ENCODE measurements at places on chromosomes 12 and 14.
A peak's percentile ranks its signal among the peaks of the same experiment; 100 is the strongest.

- peak; percentile 85 for DNase-seq
These were observed 12.6 kb downstream of the RASSF9 start for GRCh38 chr12:85823436-85824180.

DNA sequence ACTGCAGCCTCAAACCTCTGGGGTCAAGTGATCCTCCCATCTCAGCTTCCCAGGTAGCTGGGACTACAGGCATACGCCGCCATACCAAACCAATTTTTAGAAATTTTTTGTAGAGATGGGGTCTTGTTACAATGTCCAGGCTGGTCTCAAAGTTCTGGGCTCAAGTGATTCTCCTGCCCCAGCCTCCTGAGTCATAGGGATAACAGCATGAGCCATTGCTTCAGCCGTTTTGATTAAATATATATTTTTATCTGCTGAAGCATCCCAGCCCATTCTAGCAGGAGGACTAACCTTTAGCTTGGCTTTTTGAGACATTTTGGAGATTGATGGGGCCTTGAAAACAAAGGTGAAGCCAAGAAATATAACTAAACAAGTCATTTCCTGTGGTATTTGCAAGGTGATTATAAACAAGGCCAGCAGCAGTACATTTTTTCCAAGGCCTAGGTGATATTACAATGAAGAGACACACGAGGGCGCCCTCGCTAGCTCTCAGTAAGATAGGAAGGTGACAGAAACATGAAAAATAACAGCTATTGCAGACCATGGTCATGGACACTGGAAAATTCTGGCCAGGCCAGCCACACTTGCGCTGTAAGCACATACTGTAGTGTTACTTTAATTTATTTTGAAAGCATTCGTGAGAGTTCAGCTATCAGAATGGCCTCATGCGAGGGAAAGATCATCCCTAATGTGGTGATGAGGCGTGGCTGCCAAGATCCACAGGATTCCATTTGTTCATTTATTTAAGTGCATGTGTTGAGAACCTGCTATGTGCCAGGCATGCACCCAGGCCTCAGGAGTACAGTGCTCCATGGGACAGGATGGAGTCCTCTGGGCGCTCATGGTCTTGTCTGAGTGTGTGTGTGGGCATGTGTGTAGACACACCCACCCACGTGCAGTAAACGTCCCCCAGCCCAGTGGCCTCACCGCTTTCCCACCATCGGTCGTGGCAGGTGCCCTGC lies 63.5 kb downstream of the DGLUCY start:
- DNase-seq, result peak; percentile 55

- DNase-seq, result no peak
These were observed 98.9 kb downstream of the RIMBP2 start for GRCh38 chr12:130617219-130617618.

DNA sequence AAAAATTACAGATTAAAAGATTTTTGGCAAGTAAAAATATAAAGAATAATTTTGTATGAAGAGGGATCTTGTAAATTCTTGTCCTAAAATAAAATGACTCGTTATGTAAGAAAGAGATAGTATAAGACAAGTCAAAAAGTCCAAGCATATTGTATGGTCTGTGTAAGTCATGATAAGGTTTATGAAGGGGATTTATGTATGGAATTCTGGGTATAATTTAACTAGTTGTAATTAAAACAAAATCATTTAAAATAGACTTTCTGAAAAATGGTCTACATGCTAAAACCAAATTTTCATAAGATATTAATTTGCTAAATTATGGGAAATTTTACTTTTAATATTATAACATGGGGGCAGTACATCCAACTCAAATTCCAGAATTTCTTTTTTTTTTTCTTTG lies 17.6 kb upstream of the PEX5 start:
- DNase-seq, result no peak

GRCh38 chr12:104517880-104518279 lies 61.1 kb downstream of the CHST11 start:
- no peak for DNase-seq

- DNase-seq, result no peak
These were observed 9.8 kb upstream of the BDKRB2 start for GRCh38 chr14:96194657-96195431.

DNA sequence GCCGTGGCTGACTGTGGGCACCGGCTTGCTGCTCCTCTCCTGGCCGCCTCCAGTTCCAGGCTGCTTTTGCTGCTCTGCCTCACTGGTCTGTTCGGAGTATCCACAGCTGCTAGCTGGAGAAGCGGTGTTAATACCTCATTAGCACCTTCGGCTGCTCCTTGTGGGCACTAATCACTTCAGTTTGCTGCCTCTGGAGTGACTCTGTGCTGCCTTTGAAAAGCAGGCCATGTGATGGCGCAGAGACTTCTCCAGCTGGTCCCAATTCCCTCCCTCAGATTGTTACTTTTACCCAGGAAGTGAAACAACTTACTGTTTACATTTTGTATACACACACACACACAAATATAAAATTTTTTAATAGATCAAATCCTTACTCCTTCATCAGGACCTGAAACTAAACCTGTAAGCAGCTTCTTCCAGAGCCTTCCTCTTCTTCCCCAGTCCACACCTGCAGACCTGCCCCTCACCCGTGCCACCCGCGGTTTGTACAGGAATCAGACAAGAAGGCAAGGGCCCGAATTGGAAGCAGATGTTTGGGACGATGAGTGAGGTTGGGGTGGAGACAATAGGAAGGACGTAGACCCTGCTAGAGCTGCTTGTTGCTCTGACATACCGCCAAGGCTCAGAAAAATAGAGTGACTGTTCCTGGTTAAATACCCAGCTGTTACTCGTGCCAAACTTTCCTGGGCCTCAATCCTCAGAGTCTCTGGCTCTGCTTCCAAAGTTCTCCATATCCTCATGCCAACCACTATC lies 41.5 kb upstream of the LTBP2 start:
- no peak for DNase-seq

- DNase-seq, result no peak
These were observed 84.0 kb downstream of the DACT1 start for GRCh38 chr14:58721723-58722122.

GRCh38 chr12:32603858-32604257 lies 75.2 kb upstream of the DNM1L start:
- peak; percentile 71 for DNase-seq

GRCh38 chr14:36173161-36173560 lies 3.4 kb downstream of the PTCSC3 start:
- DNase-seq, result no peak

GRCh38 chr14:70981000-70981952 lies 74.0 kb downstream of the PCNX1 start:
- no peak for DNase-seq

- no peak for DNase-seq
These were observed 45.6 kb downstream of the CALM1 start for GRCh38 chr14:90442388-90442787.

Measured in mammary epithelial cell (primary cell).